ENCODE measurements at places on chromosomes 7 and 10.

- no peak for DNase-seq
These were observed 62.0 kb upstream of the ST8SIA6 start for GRCh38 chr10:17516376-17516775.

DNA sequence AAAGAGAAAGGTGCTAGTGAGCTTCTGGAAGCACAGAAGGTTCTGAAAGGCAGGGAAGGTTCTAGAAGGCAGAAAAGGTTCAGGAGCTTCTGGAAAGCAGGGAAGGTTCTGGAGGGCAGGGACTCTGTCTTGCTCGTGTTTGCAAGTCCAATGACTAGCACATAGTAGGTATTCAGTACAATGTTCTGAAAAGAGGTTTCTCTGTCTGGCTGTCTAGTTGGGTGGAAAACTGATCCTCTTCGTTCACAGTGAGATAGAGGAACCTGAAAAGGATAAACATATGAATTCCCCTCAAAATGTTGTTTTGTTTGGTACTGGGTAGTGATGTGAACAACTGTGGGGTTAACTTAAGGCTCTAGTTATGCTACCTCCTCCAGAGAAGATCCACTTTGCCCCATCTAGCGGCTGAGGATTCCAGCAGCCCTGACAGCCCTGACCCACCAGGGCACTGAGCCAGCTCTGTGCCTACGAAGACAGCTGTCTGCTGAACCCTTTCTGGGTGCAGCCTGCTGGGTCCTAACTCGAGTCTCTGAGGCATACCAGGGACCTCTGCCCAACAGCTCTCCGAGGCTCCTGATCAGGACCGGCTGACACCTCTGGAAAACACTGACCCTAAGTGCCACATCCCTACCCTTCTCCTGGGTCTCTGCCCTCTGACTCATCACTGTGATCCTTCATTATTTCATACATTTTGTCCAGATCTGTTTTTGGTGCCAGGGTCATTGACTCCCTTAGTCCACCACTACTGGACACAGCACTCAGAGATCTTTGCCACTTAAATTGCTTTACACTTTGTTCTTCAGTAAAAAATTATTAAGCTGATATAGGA is 15.4 kb downstream of the PTPRN2 start:
- no peak for DNase-seq

DNA sequence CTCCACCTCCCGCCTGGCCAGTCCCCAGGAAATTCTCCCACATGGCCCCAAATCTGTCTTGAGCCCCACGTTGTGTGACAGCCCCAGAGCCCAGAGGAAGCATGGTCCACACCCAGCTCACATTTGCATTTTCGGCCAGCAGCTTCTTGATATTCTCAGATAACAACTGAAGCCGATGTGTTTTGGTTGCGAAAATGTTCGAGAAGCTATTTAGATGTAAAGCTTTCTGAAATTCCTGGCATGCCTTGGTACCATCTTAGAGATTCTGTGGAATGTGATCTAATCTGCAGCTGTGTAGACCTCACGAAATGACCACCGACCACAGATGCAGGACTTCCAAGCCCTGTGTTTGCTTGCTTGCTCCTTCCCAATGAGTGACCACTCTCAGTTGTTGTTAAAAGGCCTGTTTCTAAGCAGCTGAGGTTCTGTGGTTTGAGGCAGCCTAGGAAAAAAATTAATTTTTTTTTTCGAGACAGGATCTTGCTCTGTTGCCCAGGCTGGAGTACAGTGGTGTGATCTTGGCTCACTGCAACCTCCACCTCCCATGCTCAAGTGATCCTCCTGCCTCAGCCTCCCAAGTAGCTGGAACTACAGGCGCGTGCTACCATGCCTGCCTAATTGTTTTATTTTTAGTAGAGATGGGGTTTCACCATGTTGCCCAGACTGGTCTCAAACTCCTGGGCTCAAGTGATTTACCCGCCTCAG is 8.8 kb downstream of the SLC4A2 start:
- DNase-seq: no peak

- no peak for DNase-seq
These were observed 175.6 kb downstream of the CHCHD3 start for GRCh38 chr7:132906193-132906835.

DNA sequence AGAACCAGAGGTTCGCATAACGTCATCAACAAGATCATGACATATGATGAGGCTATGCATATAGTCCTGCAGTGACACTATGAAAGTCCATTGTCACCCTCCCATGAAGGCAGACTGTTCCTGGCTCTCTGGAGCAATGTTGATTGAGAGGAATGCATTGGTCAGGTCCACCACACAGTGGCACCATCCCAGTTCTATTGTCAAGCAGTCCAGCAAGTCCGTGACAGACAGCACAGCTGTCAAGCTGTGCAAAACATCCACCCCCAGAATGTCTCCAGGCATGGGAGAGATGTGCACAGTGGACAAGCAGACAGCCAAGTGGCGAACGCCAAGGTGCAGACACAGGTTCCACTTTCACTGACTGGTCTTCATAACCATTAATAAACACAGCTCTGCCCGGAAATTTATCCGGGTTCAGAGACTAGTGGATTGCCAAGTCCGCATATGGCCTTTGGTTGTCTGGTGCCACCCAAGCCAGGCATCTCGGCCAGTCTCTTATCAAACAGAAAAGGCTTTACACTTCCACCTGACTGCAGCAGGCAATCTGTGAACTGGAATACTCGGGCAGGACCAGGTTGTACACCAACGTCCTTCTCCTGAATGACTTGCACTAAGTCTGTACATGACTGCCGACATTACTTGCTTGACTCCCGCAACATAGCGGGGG is 7.2 kb downstream of the RNF133 start:
- no peak for DNase-seq

GRCh38 chr10:125093199-125093973 is 67.0 kb downstream of the CTBP2 start:
- DNase-seq: no peak

DNA sequence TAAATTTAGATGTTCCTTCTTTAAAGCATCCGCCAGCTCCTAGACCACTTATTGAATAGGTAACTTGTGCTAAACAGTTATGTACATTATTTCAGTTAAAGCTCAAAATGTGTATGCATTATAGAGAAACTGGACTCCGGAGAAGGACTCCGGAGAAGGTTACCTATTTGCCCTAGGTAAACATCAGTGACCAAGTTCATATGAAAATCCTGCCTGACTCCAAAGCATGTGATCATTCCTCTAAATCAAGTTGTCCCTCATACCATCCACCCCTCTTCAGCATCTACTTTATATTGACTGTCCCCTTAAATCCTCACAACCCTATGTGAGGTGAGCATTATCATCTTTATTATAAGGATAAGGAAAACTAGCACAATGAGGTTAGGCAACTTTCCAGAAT is 147.5 kb downstream of the SRPK2 start:
- DNase-seq: no peak

DNA sequence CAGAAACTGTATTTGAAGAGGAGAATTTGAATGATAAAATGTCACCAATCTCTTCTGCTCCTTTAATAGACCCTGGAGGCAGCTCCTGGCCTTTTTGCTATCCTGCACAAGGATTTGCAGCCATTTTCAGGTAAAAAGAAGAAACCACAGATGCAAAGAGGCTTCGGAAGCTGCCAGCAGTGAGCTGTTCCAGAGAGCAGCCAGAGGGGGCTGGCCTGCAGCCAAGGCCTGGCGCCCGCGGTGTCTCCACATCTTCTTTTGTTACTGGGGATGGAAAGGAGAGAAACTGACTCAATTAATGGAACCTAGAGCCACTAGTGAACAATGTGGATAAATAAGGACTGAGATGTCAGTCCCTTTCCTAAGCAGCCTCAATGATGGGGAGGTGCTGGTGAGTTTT is 23.9 kb upstream of the GPR26 start:
- no peak for DNase-seq

- no peak for DNase-seq
These were observed 73.0 kb downstream of the COBL start for GRCh38 chr7:51243631-51244030.

DNA sequence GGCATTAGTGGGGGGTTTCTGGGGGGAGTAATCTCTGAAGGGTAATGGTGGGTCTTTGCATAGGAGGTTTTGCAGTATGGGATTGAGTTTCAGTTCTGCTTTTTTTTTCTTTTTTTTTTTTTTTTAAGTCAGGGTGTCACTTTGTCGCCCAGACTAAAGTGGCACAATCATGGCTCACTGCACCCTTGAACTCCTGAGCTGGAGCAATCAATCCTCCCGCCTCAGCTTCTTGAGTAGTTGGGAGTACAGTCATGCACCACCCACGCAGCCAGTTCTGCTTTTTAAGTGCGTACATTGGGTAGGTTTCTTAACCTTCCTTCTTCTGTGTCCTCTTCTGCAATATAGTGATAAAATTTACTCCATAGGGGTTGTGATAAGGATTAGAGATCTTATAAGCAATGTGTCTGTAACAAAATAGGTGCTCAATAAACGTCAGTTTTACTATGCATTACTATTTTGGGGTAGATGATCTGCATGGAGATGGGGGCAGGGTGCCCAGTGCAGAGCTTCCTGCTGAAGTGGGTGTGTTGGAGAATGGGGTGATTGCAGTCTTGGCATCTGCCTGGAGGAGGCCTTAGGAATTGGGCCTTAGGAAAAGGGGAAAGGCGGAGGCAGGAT is 9.6 kb downstream of the KAZALD1 start:
- no peak for DNase-seq

DNA sequence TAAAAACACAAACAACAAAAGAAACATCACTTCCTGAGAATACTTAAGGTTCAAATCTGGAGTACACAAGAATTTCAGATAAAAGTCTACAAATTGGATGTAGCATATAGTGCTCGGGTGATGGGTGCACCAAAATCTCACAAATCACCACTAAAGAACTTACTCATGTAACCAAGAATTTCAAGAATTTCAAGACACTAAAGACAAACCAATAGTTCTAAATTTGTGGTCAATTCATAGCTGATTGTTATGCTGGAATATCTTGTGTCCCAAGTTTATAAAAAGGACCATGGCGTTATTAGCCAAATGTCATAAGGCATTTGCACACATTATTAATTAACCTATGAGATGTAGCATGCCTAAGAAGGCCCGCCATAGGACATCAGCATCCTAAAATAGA is 1204.1 kb upstream of the AUTS2 start:
- no peak for DNase-seq

DNA sequence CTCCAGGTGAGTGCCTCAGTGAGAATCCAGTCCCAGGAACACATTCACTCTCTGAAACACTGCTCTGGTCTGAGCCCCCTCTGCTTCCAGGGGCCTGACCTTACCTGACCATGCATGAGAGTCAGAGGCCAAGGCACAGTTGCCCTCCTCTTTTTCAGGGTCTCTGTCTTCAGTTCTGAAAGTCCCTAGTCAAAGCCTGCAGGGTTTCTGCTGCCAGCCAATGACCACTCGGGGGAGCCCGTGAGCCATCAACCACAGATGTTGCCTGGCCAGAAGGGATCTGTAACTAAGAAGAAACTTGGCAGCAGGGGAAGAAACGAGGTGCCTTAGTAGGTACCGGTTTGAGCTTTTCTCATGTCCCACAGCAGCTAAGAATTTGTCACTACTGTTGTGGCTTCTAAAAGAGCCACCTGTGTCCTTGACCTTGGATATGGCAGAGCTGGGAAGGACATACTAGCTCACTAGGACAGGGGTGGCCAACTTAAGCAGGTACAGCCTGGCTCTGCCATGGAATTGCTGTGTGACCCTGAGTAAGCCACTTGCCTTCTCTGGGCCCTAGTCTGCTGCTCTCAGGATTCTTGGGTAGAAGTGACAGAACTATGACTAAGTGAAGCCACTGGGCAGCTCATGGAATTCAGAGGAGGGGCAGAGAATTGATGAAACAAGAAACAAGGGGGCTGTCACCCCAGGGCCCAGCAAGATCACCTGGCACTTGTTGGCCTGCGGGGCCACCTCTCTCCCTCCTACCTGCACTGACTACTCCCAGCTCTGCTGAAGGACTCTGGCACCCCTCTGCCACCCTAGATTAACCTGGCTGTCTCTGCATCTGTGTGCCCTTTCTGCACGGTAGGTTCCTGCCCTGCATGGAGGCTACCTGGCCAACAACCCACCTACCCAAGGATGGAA is 83.8 kb upstream of the GPR26 start:
- DNase-seq: peak; percentile 51

DNA sequence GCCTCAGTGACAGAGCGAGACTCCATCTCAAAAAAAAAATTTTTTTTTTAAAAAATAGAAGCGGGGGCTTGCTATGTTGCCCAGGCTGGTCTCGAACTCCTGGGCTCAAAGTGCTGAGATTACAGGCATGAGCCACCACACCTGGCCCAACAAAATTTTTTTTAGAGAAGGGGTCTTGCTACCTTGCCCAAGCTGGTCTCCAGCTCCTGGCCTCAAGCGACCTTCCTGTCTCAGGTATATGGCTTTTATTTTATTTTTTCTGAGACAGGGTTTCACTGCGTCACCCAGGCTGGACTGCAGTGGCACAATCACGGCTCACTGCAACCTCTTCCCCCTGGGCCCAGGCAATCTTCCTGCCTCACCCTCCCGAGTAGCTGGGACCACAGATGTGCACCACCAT is 1.6 kb upstream of the ABHD11 start:
- no peak for DNase-seq

DNA sequence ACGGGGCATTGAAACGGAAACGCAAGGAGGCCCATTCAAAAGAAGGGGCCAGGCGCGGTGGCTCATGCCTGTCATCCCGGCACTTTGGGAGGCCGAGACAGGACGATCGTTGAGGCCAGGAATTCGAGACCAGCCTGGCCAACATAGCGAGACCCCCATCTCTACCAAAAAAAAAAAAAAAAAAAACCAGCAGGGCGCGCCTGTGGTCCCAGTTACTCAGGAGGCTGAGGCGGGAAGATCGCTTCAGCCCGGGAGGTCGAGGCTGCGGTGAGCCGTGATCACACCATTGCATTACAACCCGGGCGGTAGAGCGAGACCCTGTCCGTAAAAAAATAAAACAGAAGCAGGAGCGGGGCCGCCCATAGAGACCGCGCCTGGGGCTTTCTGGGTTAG is 396 bp downstream of the PSMG3 start:
- DNase-seq: no peak

DNA sequence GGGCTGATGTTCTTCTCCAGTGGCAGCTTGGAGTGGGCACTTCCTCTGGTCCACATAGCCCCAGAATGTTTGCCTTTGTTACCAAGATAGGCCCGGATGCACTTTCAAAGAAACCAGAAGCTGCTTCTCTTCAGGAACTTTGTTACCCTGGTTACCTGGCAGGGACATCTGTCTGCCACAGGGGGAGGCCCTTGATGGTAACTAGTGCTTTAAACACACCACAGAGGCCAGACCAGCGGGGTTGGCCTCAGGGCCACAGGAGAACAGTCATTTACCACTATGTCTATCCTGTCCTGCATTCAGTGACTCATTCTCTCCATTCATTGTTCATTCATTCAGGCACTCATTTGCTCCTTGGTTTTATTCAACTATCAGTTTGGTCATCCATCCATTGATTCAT is 11.9 kb upstream of the PLEKHA1 start:
- DNase-seq: no peak

- no peak for DNase-seq
These were observed 933.1 kb upstream of the LRRN3 start for GRCh38 chr7:110157631-110158362.

DNA sequence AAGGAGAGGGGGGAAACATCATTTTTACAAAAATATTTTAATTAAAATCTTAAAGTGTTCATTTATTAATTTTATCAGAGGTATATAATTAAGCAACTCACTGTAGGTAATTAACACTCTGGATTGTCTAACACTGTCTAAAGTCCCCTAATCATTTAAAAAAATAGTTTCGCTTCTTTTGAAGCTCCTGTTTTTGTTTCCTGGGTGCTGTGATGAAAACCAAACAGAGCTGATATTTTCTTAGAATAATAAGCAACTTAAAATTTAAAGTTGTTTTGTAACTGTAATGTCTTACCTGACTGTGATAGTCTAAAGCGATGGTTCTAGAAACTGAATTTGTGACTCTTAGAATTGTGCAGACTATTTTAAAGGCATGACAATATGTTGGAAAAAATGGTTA is 961.0 kb downstream of the GATA3 start:
- DNase-seq: peak; percentile 38
